ENCODE measurements at places on chromosomes 5 and 9.

DNA sequence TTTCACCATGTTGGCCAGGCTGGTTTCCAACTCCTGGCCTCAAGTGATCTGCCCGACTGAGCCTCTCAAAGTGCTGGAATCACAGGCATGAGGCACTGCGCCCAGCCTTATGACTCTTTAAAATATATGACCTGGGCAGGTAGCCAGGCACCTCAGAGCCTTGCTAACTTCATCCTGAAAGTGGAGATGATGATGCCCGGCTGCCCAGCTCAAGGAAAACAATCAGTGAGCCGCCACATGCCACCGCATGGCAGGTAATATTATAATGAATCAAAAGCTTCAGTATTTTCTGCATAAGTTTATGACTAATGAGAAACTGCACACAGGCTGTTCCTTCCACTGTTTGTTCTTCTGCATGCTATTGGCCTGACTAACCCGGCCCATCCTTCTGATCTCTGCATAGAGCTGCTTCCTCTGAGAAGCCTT lies 30.4 kb upstream of the DMRT1 start:
- DNase-seq, result no peak

- no peak for DNase-seq
Observed at GRCh38 chr9:14831074-14831473, 79.2 kb downstream of the FREM1 start.

- no peak for DNase-seq
Observed at GRCh38 chr9:97524424-97524823, 23.0 kb downstream of the TMOD1 start.

GRCh38 chr5:160150381-160150780 lies 31.1 kb upstream of the PWWP2A start:
- DNase-seq, result no peak

- DNase-seq, result no peak
Observed at GRCh38 chr5:41795125-41795524, 75.1 kb downstream of the OXCT1 start.

DNA sequence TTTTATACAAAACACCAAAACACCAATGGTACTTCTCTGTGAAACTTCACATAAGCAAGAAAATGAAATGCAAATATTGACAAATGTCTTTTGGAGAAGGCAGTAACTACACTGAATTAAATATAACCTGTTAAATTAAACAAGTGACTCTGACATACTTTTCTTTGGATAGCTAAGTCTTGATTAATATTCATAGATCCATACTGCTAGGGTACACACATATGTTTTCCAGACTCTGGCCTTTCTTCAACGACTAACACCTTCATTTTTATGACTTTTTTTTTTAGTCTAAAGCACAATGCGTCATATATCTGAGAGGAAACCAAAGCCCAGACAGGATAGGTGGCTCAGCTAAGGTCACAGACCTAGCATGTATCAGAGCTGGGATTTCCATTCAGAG lies 263.7 kb downstream of the TENT4A start:
- no peak for DNase-seq

Data from activated CD8-positive, alpha-beta T cell treated with anti-CD3 and anti-CD28 coated beads for 36 hours (primary cell).